ENCODE measurements at places on chromosomes 2 and 18.

- DNase-seq, result no peak
Measured at GRCh38 chr2:224951723-224952481, 90.4 kb downstream of the DOCK10 start.

GRCh38 chr18:54206447-54206846, 18.0 kb downstream of the MBD2 start:
- DNase-seq, result no peak

GRCh38 chr18:75290737-75291358, 80.3 kb downstream of the TSHZ1 start:
- DNase-seq, result no peak

GRCh38 chr2:26678035-26678434, 14.5 kb upstream of the KCNK3 start:
- DNase-seq, result no peak

DNA sequence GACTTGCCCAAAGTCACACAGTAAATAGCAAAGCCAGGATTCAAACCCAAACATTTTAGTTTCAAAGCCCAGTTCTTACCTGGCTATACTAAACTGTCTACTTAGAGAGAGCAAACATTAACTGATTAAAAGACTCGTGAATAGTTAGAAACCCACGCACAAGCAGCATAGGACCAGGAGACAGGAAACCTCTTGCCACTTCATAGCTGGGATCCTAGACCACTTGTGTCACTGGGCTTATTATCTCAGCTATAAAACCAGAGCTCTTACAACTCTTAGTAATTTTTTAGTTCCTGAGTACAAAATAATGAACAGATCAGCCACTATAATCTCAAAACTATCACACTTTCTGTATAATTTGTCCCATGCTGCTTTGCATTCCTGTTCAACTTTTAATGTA, 2.4 kb upstream of the AAK1 start:
- DNase-seq, result no peak

- no peak for DNase-seq
Measured at GRCh38 chr18:48996901-48997463, 46.2 kb upstream of the SMAD7 start.

DNA sequence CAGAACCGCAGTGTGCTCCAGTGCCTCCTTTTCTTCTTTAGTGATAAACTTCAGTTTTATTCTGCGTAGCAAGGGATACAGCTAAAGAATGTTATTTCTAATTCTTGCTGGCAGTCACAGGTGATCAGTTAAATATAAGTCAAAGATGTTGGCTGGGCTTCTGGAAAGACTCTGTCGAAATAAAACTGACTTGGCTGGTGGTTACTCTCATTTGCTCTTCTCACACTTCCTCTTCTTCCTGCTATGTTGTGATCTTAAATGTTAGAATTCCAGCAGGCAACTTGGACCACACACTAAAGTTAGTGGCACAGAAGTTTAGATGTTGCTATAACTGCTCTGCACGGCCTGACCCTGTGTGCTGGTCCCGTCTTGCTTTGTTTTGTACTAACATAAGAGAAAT, 278.6 kb downstream of the CDH19 start:
- no peak for DNase-seq

GRCh38 chr18:4060427-4061281, 394.5 kb downstream of the DLGAP1 start:
- no peak for DNase-seq

GRCh38 chr2:47429795-47430194, 26.8 kb downstream of the MSH2 start:
- DNase-seq, result no peak

- no peak for DNase-seq
Measured at GRCh38 chr18:78525366-78526111, 454.1 kb upstream of the SALL3 start.

DNA sequence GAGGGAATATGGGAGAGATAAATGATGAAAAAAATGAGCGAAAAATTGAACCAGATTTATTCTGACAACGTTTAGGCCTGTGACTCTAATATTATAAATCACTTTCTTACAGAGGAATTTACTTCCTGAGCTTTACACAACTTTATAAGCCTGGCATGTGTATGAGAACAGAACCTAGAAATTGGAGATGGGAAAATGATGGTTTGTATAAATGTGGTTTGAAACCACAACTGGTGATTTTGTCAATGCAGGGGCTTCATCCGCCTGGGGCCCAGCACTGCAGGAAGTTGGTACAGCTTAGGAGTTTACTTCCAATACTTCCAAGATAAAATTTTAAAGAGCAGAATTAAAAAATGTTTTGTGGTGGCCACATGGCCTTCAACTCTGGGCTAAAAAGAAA, 82.3 kb downstream of the VAPA start:
- DNase-seq, result no peak

DNA sequence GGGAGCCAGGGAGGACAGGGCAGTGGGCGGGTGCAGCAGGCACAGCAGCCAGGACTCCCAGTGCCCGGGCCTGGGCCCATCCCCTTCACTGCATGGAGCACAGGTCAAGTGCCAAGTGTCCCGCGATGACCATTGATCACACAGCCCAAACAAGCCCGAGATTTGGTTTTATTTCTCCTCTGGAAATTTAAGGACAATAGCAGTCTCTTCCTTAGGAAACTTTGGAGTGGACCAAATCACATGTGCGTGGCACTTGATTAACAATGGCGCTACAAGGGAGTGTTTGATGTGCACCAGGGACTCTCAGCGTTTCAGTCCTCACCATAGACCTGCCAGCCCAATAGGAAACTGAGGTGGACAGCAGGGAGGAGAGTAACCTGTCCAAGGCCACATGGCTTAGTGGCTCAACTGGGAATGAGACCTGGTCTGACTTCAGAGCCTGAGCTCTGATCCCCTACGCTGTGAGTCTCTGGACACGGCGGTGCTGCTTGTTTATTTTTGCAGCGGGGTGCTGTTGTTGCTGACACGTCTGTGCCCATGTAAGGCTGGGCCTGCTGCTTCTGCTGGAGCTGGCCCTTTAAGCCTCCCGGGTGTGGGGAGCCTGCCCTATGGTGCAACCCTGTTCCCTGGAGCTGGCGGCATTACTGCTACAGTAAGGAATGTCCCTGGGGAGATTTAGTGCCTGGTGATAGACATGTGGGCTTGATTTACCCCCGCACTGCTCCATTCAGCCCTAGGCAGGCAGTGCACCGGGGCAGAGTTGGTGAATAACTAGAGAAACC, 194.2 kb downstream of the INHBB start:
- DNase-seq, result no peak

DNA sequence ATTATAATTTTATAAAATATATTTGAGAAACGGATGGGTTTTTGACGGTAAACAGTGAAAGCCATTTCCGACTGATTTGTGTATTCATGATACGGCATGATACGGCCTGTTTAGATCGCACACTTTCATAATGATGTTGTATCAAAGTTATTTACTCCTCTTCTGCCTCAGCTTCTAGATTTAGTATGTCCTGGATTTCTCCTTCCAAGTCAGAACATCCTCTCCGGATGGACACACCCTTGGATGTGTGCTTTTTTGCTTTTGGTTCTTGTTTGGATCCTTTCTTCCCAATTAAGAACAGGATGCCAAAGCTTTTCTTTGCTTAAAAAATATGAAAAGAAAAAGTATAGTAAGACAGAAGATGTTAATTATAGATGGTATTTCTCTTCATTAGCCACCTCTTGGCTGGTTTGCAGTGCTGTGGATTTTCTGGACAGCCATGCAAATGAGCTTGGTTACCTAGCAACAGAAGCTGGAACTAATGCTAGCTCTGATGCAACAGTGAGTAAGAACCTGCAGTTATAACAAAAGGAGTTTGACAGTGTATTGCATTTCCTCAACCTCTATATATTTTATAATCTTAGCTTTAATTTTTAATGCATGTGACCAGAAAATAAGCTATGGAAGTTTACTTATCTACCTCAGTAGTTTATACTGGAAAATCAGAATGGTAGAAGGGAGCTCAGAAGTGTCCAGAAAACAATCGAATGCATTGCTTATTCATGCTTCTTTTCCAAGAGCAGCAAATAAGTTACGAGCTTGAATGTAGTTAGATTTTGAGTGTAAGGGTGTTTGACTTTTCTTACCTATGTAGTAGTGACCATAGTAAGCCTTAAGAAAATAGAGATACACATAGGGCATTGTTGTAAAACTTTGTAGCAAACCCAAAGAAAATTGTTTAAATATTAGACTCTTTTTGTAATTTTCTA, 27.9 kb downstream of the RMND5A start:
- no peak for DNase-seq

DNA sequence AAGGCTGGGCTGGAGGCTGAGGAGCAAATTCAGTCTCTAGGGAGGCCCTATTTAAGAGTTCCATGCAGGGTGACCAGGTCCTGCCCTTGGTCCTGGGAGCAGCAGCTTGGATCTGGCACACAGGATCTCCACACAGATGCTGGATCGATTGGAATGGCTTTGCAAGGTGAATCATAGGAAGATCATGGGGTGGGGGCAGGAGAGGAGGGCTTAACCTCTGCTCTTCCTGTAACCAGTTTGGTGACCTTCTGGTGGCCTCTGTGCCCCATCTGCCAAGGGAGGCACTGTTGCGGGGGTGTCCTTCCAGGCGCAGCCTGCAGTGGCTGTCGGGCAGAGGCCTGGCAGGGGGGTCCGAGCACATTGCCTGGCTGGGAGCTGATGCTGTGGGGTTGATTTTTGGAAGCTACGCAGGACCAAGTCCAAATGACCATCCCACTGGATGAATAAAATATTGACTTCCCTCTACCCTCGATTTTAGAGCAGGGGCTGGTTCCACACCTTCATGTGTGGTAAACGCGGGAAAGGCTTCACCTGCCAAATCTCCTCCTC, 79.7 kb downstream of the EDAR start:
- no peak for DNase-seq

DNA sequence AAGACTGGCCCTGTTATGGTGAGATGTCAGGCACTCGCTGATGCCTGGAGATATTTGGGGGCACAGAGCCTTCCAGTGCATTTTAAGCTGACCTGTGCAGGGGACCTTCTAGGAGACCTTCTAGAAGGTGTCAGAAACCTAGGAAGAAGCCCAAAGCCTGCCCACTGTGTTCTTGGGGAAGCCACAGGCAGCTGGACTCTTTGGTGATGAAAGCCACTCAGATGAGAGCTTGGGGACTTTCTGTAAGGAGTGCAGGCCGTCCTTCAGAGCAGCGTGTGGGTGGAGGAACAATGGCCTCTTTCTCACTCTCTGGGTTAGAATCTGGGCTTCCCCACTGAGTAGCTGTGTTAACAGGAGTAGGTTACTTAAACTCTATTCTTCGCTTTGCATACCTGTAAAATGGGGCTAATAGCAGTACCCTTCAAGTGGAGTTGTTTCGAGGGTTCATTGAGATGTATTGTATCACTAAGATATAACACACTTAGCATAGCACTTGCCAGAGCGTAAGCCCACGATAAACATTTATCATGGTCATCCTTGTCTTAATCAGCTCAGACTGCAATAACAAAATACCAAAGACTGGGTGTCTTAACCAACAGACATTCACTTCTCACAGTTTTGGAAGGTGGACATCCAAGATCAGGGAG, 322.3 kb upstream of the EPAS1 start:
- DNase-seq, result no peak

DNA sequence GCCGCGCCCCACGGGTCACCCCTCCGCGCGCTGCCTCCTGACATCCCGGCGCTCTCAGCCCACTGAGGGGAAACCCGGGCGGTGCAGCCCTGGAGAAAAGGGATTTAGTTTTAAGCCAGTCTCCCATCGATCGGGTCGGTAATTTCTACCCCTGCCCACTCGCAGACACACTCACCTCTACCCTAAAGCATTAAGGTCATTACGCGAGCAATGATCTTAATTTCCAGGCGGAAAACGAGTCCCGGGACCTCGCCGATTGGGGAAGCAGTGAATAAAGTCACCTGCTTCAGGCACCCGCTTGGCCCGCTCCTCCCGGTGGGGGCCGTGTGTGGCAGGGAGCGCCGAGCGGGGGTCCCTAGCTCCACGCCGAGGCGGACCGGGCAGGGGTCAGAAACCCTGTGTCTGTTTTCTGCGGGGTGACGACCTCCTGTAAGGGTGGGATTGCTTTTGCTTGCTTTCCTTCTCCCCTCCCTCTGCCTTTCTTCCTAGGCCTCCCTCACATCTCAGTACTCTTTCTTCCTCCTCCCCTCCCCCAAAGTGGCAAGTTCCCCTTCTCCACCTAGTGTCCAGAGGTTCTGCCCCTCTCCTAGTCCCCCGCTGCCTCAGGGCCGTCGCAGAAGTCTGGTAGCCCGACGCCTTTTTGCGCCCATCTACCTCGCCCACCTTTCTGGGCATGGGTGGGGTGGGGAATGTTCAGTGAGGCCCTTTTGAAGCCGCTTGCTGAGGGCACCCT, 142.6 kb downstream of the MEIS1 start:
- DNase-seq, result peak; percentile 39

DNA sequence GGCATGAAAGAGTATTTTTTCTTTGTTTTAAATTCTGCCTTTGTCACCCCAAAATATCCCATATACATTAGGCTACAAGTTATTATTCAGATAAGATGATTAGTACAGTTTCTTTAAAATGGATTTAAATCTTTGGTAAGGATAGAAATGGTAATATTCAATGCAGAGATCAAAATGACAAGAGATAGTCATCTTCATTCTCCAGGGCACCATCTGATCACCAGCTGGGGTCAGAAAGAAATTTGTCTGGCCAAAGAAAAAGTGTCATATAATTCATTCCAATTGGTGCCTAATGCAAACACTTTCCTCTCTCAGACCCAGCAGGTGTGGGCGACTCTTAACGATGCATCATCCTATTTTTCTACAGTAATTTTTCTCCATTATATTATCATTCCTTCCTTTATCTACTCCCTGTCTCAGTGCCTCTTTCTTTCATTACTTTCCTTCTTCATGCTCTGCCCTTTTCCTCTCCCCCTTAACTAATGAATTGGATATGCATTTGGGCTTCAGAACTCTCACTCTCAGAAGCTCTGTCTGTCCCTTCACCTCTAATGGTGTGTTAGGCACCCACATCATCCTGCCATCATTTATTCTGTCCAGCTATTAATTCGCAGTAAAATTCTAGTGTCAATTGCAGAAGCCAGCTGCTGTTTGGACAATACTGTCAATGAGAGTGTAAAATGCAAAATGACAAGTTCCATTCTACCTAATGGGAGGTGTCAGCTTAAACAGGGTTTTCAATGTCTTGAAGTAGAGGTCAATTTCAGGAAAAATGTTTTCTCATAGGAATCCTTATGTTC, 570.5 kb downstream of the TDRD15 start:
- DNase-seq, result no peak

- DNase-seq, result no peak
Measured at GRCh38 chr2:176085120-176085788, 1.5 kb upstream of the EVX2 start.

GRCh38 chr2:128638341-128639119, 319.9 kb upstream of the HS6ST1 start:
- DNase-seq, result no peak

GRCh38 chr2:37780387-37780676, 108.9 kb upstream of the CDC42EP3 start:
- no peak for DNase-seq

- DNase-seq, result no peak
Measured at GRCh38 chr2:88540346-88540745, 86.9 kb downstream of the EIF2AK3 start.

- no peak for DNase-seq
Measured at GRCh38 chr2:241268716-241269445, 46.6 kb downstream of the HDLBP start.
